ENCODE measurements at places on chromosomes 11 and 22. TPM values are rescaled to one million over a fixed set of nuclear protein-coding genes. Genes with fewer than 3 reads are reported as not detected.

The SERHL2 gene
- 1.6 TPM for total RNA-seq

The VPREB1 gene
- total RNA-seq: not detected

The ZMAT5 gene
- total RNA-seq: 17.3 TPM

The PTPRCAP gene
- 0.33 TPM for total RNA-seq

The SCGB1C1 gene
- not detected for total RNA-seq

The SPDYC gene
- total RNA-seq: not detected

The SMC1B gene
- not detected for total RNA-seq

The RFPL3 gene
- not detected for total RNA-seq

The SYT12 gene
- not detected for total RNA-seq

Measured in vein endothelial cell (primary cell).